ENCODE measurements at places on chromosomes 3 and 15. TPM values are rescaled to one million over a fixed set of nuclear protein-coding genes. Genes with fewer than 3 reads are reported as not detected.
A peak's percentile ranks its signal among the peaks of the same experiment; 100 is the strongest.

GRCh38 chr3:64174328-64174727 is 50.9 kb downstream of the PRICKLE2 start:
- no peak for DNase-seq

- DNase-seq, result no peak
These were observed 151.1 kb upstream of the ROPN1 start for GRCh38 chr3:124143047-124143446.

- DNase-seq, result no peak
These were observed 39.2 kb downstream of the SEMA3G start for GRCh38 chr3:52405601-52406110.

DNA sequence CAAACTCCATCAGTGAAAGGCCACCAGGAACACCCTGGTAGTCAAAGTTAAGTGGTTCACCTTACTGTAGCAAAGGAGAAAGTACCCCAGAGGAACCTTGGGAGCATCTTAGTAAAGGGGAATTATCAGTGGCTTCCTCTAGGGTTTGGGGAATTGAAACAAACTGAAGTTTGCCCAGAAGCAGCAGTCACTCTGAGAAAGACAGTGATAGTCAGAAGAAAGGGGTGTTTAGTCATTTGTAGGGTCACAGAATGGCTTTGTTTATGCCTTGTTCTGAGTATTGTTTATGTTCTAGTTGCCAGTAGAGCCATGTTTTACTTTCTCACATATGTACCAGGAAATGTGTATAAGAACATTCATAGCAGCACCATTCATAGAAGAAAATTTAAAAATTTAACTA is 93.8 kb downstream of the FHIT start:
- DNase-seq, result no peak

DNA sequence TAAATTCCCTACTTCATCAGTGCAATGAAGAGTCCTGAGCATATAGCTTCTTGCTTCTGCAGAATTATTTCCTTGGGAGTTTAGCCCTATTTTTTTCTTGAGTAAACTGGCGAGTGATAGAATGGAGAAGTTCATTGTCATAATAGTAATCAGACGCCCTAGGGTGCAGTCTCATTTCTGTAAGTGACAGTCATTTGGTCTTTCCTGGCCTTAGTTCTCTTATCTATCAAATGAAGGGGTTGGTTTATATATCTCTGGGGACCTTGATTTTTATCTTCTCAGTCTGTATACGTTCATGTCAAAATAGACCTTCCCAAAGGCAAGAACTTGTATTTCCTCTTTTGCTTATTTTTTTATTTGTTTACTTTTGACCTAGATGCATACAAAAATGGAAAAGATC is 9.9 kb upstream of the ALPK3 start:
- no peak for DNase-seq

GRCh38 chr3:28791713-28792255 is 443.2 kb upstream of the AZI2 start:
- no peak for DNase-seq

GRCh38 chr15:90959894-90960293 is 5.2 kb downstream of the RCCD1 start:
- DNase-seq, result no peak

DNA sequence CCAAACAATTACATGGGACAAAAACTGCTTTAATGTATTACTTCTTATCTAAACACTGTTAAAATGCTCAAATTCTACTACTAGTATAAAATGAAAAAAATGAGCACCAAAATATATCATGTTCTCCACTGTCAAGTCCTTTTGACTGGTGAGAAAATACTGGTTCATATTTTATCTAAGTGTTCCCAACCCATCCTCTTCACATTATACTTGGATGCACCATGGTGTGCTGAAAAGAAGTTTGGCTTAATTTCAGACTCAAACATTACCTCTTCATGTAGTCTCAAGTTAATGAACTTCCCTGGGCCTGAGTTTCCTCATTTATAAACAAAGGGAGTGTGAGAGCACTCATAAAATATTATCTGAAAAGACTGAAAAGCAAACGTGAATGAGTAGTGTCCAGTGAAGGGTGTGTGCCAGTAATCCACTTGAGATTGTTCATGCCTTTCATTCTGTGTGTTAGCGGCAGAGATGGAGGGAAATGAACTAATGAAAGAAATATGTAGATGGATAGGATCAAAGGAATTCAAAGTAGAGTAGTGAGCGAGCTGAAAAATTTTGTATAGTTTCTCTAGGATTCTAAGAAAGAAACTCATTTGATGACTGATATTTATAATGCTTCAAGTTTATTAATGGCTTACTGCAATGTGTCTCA is 263.2 kb downstream of the NLGN1 start:
- no peak for DNase-seq

DNA sequence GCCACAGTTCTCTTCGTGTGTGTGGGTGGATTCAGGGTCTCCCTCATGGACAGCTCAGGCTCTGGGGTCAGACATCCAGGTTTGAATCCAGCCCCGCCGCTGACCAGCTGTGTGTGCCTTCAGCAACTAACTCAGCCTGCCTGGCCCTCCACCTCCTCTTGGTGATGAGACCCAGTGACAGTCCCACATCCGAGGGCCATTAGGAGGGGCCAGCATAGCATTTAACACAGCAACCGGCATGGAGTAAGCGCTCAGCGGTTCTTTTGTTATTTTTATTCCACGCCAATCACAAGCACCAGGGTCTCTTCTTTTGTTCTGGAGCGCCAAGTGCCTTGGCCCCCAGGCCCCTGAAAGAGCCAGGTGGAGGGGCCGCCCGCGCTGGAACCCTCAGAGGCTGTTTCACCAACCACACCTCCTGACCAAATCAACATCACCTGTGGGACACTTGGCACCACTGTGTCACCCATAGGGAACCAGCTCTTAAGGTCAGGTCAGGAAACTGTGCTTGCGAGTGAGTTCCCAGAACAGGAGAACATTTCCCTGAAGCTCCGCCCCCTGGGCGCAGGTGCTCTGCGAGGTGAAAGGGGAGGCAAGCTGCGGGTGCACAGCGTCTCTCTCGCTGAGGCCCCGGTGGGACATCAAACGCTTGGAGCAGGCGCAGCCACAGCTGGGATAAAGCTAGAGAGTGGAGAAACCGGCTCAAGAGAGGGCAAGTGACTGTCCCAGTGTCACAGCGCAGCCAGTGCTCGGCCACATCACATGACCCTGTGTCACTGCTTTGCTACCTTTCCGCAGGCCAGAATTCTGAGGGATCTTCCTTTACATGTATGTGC is 311.3 kb downstream of the UACA start:
- no peak for DNase-seq

DNA sequence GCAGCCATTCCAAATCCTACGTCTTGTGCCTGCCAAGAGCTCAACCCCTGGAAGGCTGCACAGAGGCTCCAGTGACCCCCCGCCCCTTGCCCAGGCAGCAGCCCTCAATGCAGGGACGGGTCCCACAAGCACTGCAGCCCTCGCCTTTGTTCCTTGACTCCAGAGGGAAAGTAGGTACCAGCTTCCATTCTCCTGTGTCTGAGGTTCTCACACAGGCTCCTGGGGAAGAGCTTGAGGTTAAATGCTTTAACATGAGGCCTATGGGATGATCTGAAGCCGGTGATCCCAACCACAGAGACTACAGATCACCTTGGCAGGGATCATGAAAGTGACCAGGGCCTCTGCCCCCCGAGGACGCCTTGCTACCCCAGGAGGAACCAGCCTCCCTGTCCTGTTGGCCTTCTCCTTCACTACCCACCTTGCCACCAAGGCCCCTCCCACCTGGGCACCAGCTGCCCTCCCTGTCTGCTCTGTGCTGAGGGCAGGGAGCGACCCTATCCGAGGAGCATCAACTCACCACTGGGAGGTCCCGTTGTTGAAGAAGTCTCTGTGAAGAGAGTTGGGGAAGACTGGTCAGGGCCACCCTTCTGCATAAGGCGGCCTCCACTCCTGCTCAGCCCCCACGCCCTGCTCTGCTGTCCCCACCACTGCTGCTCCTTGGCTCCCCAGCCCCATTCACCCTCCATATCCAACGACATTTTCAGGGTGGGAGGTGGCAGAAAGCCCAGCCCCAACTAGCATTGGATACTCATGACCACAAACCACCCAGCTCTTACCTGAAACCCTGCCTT is 95.3 kb downstream of the SEC22A start:
- no peak for DNase-seq

DNA sequence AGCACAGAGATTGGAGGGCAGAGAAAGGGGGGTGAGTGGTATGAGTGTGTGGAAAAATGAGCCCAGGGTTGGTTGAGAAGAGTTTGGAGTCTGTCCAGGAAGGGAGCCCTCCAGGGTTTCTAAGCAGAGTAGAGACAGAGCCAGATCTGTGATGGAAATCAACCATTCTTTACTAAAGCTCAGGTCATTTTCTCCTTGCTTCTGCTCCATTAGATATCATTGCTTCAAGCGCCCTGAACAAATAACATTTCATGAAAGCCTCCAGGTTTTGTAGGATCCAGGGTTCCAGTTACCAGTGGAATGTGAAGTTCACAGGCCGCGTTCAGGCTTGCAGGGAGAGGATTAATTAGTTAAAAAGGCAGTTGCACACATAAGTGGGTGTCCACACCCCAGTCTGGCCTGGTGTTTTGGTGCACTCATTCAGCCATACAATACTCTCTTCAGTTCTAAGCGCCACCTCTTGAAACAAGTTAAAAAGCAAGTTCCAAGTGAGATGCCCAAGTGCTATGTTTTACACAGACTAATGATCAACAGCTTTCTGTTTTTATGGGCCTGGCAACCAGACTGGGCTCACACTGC is 16.4 kb upstream of the BOC start:
- DNase-seq, result no peak

DNA sequence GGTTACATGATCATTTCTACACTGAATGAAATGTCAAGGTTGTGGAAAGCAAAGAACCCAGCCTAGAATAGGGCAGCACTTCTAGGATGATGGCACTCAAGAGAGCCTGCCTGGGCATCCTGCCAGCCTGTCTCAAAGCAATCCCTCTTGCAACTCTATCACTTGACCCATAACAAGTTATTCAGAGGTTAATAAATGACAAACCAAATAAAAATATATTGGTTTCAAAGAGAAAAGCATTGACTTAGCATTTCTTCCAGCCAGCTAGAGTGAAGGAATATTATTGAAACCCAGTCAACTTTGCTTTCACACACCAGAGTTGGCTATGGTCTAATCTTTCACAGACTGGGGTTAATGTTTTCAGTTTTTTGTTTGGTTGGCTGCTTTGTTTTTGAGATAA is 214.6 kb upstream of the UBE2E2 start:
- no peak for DNase-seq

- peak; percentile 79 for DNase-seq
These were observed 15.1 kb upstream of the TCAIM start for GRCh38 chr3:44323341-44323955.

DNA sequence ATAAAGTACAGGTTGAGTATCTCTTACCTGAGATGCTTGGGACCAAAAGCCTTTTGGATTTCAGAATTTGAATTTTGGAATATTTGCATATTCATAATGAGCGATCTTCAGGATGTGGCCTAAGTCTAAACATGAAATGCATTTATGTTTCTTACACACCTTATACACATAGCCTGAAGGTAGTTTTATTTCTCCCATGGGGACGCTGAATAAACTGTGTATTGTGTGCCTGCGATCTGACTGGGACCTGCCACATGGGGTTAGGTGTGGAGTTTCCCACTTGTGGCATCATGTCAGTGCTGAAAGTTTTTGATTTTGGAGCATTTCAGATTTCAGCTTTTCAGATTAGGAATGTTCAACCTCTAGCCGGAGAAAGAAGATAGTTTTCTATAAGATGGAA is 35.5 kb downstream of the UBE2E2 start:
- no peak for DNase-seq

GRCh38 chr3:177935047-177935446 is 601.2 kb upstream of the KCNMB2 start:
- no peak for DNase-seq

The UACA gene
- total RNA-seq, result 36.1 TPM

The RASGRP1 gene
- 1.8 TPM for total RNA-seq

The DTWD1 gene
- total RNA-seq, result 20.4 TPM

The SI gene
- not detected for total RNA-seq

All from omental fat pad (tissue), 4 donors.